Activated CD4-positive, alpha-beta memory T cell treated with anti-CD3 and anti-CD28 coated beads for 36 hours (primary cell): ENCODE measurements at places on chromosomes 1 and 21. TPM values are rescaled to one million over a fixed set of nuclear protein-coding genes. Genes with fewer than 3 reads are reported as not detected.
A peak's percentile ranks its signal among the peaks of the same experiment; 100 is the strongest.

SLC6A9 gene
- 7.4 TPM for total RNA-seq

LCE3D gene
- not detected for total RNA-seq

TLR5 gene
- 0.48 TPM for total RNA-seq

NR1I3 gene
- total RNA-seq: not detected

CNTN2 gene
- total RNA-seq: not detected

- DNase-seq: peak; percentile 86
- H3K27ac ChIP-seq: no peak overlapping the region
- peaks cover 11% of the 10 kb centered on the region for H3K27me3 ChIP-seq
- H3K4me3 ChIP-seq: peak overlapping the region; percentile 78
- H3K36me3 ChIP-seq: no peaks in the 10 kb centered on the region
These were observed 1.1 kb upstream of the PPM1J start for GRCh38 chr1:112716133-112716720.

DNA sequence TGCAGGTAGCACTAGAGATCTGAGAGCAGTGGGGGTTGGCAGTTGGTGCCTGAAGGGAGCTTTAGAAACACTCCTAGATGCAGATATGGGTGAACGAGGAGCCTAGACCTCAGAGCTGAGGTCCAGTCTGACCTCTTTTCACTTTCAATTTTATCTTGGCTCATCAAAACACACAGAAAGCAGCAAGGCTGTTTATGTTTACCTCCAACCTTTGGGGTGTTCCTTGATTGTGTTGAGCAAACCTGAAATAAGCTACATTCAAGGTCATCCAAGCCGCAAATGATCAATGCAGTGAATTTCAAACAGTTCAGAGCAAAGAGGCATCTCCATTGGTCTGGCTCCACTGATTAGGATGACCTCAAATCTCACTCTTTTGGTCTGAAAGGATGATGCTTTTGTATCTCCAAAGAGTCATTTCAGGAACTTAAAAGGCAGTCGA, 1.3 kb downstream of the LY9 start:
- no peak for DNase-seq
- peak overlapping the region; percentile 88 for H3K27ac ChIP-seq
- no peaks in the 10 kb centered on the region for H3K27me3 ChIP-seq
- peak overlapping the region; percentile 77 for H3K4me3 ChIP-seq
- H3K4me1 ChIP-seq: peaks cover 69% of the 10 kb centered on the region

GRCh38 chr1:206955476-206956451, 9.5 kb upstream of the PIGR start:
- H3K4me1 ChIP-seq: peaks cover 15% of the 10 kb centered on the region
- no peaks in the 10 kb centered on the region for H3K36me3 ChIP-seq
- peak; percentile 33 for DNase-seq
- no peak overlapping the region for H3K4me3 ChIP-seq
- peaks cover 4% of the 10 kb centered on the region for H3K27me3 ChIP-seq

- peaks cover 81% of the 10 kb centered on the region for H3K4me1 ChIP-seq
- no peaks in the 10 kb centered on the region for H3K27me3 ChIP-seq
- no peak overlapping the region for H3K4me3 ChIP-seq
- H3K27ac ChIP-seq: peak overlapping the region; percentile 77
- no peak for DNase-seq
- peaks cover 31% of the 10 kb centered on the region for H3K36me3 ChIP-seq
These were observed 85.3 kb upstream of the GPR88 start for GRCh38 chr1:100452641-100453040.

DNA sequence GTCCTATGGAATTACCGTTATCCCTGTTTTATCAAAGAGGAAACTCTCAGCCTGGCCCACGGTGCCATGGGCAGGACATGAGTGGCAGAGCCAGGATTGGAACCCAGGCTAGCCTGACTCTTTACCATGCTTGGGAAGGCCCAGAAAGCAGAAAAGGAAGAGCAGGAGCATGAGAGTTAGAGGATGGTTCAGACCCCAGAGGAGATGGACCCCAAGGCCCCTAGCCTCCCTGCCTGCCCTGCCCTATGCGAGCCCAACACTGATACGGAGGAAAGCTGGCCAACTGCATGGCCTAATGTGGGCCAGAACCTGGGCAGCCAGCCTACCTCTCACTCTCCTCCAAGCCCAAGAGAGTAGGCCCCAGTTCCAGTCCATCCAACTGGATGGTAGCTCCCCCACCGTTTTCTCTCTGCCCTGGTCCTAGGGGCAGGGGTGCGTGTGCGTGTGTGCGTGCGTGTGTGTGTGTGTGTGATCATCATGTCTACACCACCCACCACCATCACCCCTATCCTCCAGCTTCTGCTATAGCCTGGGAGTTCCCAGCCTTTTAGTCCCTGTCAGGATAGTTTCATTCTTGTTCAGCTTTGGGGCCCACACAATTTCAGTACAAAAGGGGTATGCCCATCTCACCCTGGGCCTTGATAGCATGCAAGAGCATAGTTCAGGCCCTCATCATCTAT, 15.4 kb upstream of the MEX3A start:
- H3K4me1 ChIP-seq: peaks cover 60% of the 10 kb centered on the region
- peak overlapping the region; percentile 96 for H3K27ac ChIP-seq
- peak; percentile 78 for DNase-seq
- H3K4me3 ChIP-seq: peak overlapping the region; percentile 64
- H3K36me3 ChIP-seq: peaks cover 2% of the 10 kb centered on the region

GRCh38 chr1:58896246-58897183, 112.7 kb upstream of the JUN start:
- peaks cover 2% of the 10 kb centered on the region for H3K27me3 ChIP-seq
- peaks cover 4% of the 10 kb centered on the region for H3K4me1 ChIP-seq
- no peak overlapping the region for H3K4me3 ChIP-seq
- no peak for DNase-seq
- no peak overlapping the region for H3K27ac ChIP-seq
- no peaks in the 10 kb centered on the region for H3K36me3 ChIP-seq

- no peak overlapping the region for H3K4me3 ChIP-seq
- no peak overlapping the region for H3K27ac ChIP-seq
- peaks cover 25% of the 10 kb centered on the region for H3K27me3 ChIP-seq
- peaks cover 3% of the 10 kb centered on the region for H3K4me1 ChIP-seq
These were observed 9.1 kb downstream of the MMEL1 start for GRCh38 chr1:2623571-2624337.

DNA sequence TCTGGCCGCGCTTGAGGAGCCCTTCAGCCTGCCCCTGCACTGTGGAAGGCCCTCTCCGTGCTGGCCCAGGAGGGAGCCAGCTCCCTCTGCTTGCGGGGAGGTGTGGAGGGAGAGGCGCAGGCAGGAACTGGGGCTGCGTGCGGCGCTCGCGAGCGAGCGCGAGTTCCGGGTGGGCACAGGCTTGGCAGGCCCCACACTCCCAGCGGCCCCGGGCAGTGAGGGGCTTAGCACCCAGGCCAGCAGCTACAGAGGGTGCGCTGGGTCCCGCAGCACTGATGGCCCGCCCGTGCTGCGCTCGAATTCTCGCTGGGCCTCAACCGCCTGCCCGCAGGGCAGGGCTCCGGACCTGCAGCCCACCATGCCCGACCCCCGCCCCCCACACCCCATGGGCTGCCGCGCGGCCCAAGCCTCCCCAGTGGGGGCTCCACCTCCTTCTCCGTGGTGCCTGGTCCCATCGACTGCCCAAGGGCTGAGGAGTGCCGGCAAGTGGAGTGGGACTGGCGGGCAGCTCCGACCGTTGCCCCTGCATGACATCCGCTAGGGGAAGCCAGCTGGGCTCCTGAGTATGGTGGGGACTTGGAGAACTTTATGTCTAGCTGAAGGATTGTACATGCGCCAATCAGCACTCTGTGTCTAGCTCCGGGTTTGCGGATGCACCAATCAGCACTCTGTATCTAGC, 46.0 kb downstream of the COL24A1 start:
- H3K36me3 ChIP-seq: no peaks in the 10 kb centered on the region
- H3K27ac ChIP-seq: no peak overlapping the region
- H3K27me3 ChIP-seq: no peaks in the 10 kb centered on the region

- no peak overlapping the region for H3K4me3 ChIP-seq
- H3K4me1 ChIP-seq: no peaks in the 10 kb centered on the region
- no peaks in the 10 kb centered on the region for H3K36me3 ChIP-seq
- no peak for DNase-seq
- H3K27me3 ChIP-seq: peaks cover 7% of the 10 kb centered on the region
- H3K27ac ChIP-seq: no peak overlapping the region
These were observed 6.0 kb downstream of the DPT start for GRCh38 chr1:168723000-168723399.

GRCh38 chr1:231693361-231694074, 66.9 kb downstream of the DISC1 start:
- DNase-seq: no peak
- no peak overlapping the region for H3K27ac ChIP-seq
- H3K27me3 ChIP-seq: no peaks in the 10 kb centered on the region
- H3K4me3 ChIP-seq: no peak overlapping the region
- H3K4me1 ChIP-seq: peaks cover 10% of the 10 kb centered on the region
- no peaks in the 10 kb centered on the region for H3K36me3 ChIP-seq
